ENCODE measurements at places on chromosomes 16 and 17.

GRCh38 chr16:73956587-73957494 lies 339.8 kb upstream of the PSMD7 start:
- peak; percentile 16 for DNase-seq

GRCh38 chr17:39151943-39152818 lies 744 bp upstream of the PLXDC1 start:
- DNase-seq: no peak

DNA sequence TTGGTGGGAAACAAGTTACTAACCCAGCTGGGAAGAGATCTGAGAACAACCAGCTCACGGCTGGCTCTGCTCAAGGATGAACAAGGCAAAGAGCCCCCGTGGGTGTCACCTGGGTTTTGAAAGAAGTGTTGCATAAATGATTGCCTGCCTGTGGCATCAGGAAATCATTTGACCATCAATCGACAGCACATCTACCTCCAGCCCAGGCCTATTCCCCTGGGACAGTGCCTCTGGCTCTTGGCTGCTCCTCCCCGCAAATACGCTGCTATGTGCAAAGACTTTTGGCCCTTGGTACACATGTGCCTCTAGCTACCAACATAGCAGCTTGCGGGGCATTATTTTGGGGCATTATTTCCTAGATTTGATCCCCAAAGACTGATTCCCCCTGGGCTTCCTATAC lies 39.4 kb upstream of the SMPD3 start:
- DNase-seq: no peak

GRCh38 chr17:59851439-59852375 lies 41.0 kb downstream of the TUBD1 start:
- DNase-seq: no peak

DNA sequence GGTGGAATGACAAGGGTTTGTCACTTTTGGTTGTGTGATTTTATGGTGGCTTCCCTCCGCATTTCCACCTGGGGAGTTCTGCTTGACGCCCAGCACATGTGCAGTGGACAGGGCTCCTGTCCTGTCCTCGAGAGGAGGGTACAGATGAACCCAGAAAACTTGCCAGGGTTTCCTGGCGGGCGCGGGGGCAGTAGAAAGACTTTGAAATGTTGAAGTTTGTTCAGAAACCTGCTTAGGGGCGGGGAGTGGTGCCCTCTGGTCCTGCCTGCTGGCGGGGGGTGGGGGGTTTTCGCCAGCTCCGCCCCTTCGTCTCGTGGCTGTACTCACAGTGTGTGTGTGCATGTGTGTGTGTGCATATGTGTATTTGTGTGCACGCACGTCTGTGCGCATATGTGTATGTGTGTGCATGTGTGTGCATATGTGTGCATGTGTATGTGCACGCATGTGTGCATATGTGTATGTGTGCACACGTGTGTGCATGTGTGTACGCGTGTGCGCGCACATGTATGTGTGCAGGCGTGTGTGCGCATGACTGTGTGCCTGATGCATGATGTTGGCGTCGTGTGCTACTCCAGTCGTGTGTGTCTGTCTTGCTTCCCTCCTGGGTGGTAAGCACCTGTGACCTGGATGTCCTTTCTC lies 6.8 kb downstream of the FN3KRP start:
- DNase-seq: no peak
